ENCODE measurements at places on chromosomes 11 and 22. TPM values are rescaled to one million over a fixed set of nuclear protein-coding genes. Genes with fewer than 3 reads are reported as not detected.

- no peak for DNase-seq
Observed at GRCh38 chr11:13028322-13028721, 19.2 kb downstream of the RASSF10 start.

- no peak for DNase-seq
Observed at GRCh38 chr11:60740573-60740972, 16.1 kb downstream of the MS4A18 start.

DNA sequence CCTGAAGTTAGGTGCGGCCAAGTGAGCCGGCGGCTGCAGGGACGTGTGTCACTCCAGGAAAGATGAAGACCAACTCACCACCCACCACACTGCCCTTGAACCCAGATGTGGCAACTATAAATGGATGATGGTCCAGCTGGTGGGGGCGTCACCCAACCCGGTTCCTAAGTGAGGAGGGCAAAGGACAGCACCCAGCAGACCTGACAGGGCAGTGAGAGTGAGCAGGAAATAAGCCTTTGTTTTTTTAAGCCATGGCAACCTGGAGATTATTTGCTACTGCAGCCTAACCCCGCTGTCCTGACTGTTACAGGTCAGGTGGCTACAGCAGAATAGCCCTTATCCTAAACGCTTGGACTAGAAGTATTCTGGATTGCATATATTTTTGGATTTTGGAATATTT is 228.9 kb downstream of the CTTN start:
- no peak for DNase-seq

DNA sequence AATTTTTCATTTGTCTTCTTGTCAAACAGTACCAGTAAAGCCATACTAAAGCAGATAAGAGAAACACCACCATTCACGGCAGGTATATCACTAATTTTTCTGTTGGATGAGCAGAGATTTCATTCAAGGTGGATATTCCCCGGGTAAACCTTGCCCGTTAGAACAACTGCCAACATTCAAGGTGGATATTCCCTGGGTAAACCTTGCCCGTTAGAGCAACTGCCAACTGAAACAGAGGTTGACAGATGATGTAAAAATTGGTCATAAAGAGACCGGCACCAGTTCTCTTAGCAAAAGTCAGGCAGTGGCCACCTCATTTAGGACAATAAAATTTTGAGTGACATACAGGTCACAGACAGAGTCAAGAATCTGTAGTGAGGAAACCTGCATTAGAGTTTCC is 423.4 kb upstream of the SYN3 start:
- DNase-seq: no peak

DNA sequence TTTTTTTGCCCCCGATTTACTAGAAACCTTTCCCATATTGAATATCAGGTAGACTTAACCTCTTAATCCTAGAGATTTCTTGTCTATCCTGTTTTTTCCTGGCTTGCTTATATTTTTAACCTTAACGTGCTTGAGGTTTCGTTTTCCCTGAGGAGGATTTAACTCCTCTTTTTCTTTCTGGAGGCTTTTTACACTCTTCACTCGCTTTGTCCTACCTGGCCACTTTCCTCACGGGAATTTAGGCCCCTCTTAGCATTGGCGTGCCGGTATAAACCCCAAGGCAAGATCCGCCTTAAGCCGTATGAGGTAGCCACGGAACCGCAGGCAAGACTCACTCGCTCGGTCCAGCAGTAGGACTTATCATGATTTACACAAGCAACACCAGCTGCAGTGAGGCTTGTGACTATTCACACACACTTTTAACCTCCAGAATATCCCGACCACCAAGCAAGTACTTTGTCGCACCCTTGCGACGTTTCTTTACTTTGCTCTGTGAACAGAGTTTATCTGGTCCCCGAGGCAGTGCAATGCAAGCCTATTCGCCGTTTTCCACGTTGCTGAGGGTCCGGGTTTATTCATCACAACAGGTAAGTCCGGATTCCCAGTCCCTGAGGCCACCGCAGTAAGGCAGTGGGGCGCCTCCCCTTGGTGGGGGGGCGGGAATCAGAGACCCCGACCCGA is 20.6 kb upstream of the ALDH3B2 start:
- DNase-seq: no peak

DNA sequence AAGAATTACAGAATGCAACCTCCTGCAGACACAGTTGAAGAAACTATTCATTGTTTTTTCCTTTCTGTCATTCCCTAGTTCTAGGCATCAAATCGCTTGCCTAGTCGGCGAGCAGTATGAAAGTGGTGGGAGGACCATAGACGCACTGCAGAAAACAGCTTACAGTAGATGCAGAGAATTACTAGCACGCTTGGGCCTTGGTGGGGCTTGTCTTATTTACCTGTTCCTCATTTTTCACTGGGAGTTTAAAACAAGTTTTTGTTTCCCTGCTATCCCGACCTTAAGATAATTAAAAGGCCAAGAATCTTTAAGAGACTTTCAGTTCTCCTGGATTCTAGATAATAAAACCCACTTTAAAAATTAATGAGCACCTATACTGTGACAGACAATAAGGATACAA is 713 bp upstream of the ARL14EP start:
- DNase-seq: no peak

- no peak for DNase-seq
Observed at GRCh38 chr11:16781936-16782919, 43.8 kb downstream of the C11orf58 start.

GRCh38 chr11:111541254-111542061 is 938 bp downstream of the LAYN start:
- DNase-seq: no peak

DNA sequence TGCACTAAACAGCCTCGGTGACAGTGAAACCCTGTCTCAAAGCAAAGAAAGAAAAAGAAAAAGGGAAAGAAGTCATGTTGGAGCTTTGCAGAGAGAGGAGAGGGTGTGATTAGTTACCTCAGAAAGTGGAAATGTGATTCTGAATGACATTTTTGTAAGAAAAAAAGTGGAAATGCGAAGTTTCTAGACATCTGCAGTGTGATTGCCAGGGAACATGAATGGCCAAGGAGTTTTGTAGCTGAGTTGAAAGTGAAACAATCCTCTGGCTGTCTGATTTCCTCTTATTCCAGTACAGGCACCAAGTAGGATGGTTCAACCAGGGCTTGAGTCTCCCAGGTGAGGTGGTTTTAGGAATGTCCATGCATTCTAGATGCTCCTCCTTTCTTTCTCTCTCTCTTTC is 17.8 kb upstream of the SYVN1 start:
- DNase-seq: no peak

DNA sequence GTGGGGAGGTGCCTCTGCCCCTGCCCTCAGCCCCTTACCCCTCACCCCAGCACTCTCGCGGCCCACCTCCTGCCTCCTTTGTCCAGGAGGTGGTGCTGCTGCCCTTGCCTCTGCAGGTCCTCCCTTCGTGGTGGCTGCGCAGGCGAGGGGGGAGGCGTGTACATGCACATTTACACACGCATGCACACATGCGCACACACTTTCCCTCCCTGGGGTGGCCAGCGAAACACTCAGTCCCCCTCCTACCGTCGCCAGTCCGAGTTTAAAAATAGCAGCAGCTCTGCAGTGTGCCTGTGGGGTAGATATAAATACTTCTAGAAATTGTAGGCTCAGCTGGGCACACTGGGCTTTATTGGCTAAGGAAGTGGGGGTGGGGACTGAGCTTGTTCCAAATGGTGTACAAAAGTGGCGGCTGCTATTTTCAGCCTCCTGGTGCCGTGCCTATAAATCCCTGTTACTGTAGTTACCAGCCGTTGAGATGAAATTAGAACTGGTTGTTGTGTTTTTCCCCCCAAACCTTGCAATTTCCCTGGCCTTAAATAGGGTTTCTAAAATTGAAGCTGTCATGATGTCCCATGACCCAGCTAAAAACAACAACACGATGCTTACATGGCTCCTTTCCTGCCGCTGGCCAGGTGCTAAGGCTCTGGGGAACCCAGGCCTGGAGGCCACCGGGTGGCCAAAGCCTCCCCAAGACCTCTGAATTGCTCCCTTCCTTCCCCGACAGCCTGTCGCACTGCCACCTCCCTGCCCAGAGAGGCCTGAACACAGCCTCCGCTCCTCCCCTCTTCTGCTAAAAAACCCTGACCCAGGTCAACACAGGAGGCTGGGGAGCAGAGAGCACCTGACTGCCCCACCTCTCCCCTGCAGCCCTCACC is 12.4 kb downstream of the PICK1 start:
- DNase-seq: peak; percentile 81

DNA sequence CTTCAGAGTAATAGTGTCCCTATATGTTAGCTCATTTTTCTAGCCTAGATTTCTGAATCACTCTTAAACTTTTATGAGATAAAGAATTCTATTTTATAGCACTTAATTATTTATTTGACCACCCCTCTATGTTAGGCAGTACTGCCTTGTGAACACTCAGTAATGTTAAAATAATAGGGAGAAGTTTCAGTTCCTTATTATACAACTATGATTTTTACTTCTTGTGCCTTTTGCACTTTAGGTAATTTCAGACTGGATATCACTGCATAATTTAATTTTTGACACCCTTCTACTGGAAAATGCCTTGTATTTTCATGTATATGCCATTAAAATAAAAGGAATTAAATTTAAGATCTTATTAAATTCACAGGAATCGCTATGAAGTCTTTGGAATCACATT is 3.1 kb downstream of the BCO2 start:
- DNase-seq: no peak

DNA sequence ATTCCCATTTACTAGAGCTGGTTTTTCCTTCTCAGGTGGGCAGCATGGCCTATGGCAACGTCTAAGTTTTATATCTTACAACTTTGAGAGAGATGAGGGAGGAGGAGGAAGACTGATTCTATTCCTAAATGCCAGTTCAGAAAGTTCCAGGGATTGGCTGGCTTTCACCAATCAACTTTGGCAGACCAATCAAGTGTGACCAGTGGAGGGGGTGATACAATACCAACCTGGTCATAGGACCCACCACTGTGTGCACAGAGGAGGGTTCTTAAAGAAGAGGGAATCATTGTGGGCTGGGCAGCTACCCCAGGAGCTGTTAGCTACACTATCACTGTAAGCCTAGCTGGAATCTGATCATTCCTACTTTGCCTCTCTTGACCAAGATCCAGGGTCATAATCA is 8.1 kb downstream of the DIXDC1 start:
- peak; percentile 51 for DNase-seq

- DNase-seq: no peak
Observed at GRCh38 chr11:57516061-57516443, 550 bp upstream of the SLC43A1 start.

DNA sequence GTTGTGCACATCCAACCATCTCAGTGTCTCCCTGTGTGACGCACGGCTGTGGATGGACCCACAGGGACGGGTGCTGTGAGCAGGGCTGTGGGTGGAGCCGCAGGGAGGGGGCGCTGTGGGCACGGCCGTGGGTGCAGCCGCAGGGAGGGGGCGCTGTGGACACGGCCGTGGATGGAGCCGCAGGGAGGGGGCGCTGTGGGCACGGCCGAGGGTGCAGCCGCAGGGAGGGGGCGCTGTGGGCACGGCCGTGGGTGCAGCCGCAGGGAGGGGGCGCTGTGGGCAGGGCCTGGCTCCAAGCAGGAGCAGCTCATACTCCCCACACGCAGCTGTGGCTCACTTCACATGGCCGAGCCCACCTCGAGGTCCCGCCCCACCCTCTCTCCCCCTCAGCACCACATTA is 6.0 kb upstream of the MAPK11 start:
- peak; percentile 37 for DNase-seq

DNA sequence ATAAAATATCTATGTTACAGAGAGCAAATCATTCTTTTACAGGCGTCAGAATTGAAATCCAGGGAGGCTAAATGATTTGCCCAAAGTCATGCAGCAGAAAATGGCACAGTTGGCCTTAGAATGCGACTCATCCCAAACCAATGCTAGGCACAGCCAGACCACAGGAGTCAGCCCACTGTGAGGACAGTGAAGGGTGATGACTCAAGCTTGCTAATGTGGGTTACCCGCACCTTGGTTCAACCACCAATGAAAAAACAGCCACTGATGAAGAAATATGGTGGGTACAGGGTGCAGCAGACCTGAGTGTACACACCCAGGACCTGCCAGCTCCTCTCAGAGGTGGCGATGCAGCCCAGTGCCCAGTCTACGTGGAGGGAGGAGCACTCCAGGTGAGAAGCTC is 89.7 kb downstream of the ZC3H12C start:
- DNase-seq: peak; percentile 73

DNA sequence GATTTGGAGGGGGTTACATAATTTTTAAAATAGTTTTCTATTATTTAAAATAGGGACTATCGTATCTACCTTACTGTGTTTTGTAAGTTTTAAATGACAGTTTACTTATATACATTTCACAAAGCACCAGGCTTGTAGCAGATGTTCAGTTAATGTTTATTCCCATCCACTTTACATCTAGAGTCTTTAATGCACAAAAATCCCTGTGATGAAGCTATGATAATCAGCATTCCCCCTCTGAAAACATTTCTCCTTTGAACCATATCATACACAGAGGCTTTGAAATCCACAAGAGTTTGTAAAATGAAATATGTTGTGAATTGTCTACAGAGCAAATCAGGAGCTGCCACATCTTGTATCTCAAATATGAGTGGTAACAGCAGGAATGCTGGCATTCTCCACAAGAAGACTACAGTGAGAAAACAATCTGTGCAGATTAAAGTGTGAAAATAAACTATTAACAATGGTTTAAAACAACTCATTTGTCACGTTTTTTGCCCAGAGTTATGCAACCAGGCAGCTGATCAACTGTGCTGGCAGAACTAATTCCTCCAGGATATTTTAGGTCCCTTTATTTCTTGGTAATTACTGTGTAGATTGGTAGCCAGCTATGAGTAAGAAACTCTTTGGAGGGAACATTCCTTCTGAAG is 699.1 kb upstream of the ARHGAP42 start:
- DNase-seq: no peak

GRCh38 chr11:19253153-19253745 is 12.5 kb upstream of the E2F8 start:
- DNase-seq: no peak

OR52I1 gene
- total RNA-seq: not detected

OR51E1 gene
- not detected for total RNA-seq

- DNase-seq: no peak
Observed at GRCh38 chr22:39920134-39920743, 19.4 kb downstream of the GRAP2 start.

DBX1 gene
- total RNA-seq: not detected

GRCh38 chr11:128917144-128917724 is 25.4 kb downstream of the TP53AIP1 start:
- DNase-seq: no peak

- no peak for DNase-seq
Observed at GRCh38 chr11:9071692-9072091, 19.7 kb downstream of the SCUBE2 start.

GRCh38 chr11:34827228-34827627 is 89.0 kb downstream of the APIP start:
- no peak for DNase-seq
